Posterior vena cava (tissue), 2 donors: ENCODE measurements at places on chromosomes 13 and 19.

- DNase-seq = no peak
These were observed 20.7 kb downstream of the GPR180 start for GRCh38 chr13:94622344-94622743.

DNA sequence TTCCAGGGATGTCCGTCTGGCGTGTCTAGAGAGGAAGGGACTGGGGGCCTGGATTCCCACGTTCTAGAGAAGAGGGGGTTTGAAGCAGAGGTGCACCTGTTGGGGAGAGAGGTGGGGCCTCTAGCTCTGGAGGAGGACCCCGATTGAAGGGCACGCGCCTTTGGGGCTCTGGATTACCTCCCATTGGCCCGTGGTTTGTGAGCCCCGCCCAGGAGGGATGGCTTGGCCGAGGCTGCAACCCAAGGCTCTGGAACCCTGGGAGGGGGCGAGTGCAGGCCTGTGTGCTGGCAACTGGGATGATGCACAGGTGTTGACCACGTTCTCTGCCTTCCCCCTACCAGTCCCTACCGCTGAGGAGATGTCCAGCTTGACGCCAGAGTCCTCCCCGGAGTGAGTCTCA lies 20.2 kb downstream of the TMEM150B start:
- DNase-seq = no peak

DNA sequence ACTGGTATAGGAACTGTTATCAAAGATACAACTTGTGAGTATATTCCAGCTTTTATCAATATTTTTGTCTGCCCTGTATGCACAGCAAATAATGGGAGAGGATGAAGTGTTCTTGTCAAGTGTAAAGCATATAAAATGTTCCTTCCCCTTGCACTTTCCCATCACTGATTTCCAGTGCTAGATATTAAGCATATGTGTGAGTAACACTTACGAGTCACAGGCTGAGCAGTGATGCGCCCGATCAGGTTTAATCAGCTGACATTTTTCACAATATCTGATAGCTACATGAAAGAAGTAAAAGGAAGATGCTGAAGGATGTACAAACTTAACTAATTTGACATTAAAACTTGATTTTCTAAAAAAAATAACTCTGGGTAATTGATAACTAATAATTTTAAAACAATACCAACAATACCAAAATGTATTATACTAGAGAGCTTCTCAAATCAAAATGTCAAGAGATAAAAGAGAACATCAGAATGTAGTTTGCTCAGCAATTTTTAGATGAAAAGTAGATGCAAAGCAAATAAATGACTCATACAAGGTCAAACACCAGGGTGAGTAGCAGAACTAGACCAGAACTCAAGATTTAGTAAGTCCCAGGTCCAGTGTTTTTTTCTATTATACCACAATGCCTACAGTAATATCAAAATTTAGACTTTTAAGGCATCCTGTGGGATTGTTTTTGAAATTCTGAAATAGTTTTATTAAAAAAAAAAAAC lies 56.4 kb downstream of the ZDHHC20 start:
- no peak for DNase-seq

DNA sequence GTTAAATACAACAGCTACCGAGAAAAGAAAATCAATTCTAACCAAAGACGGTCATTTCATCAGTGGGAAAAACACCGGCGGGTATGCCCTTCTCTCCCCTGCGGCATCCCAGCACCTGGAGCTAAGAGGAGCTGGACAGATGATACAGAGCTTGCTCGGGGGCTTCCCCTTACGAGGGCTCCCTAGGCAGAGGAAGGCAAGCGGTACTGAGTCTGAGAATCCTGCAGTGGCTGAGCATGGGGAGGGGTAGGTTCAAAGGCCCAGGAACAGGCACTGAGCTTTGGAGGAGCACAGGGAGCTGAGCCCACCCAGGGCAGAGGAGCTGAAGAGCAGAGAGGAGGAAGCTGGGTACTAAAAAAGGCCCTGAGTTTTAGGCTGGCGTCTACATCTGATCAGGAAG lies 12.7 kb downstream of the STK24 start:
- DNase-seq = no peak

DNA sequence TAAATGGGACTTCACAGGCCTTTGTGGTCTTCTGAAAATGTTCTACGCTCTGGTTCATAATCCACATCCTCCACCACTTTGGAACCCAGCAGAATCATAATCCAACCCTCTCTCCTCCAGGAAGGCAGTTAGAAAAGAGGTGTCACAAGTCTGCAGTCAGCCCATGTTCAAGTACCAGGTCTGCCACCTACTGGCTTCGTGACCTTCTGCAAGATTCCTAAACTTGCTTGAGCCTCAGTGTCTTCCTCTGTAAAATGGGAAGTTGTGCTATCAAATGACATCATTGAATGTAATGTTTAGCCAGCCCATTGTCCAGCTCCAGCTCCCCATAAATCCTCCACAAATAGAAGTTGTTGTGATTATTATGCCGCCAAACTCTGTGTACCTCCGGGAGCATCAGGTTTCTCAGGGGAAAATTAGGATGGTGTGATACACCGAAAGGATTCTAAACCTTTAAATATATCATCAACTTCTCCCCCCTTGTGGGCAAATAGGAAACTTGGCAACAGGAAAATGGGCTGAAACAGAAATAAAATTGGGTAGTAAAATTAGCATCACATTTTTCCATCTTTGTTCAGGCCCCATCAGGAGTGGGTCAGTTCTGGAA lies 109.7 kb downstream of the NUFIP1 start:
- DNase-seq = no peak

GRCh38 chr13:33644581-33645543 lies 173.1 kb upstream of the RFC3 start:
- DNase-seq = no peak
